Pulmonary artery endothelial cell (primary cell): ENCODE measurements at places on chromosomes 12 and 14. TPM values are rescaled to one million over a fixed set of nuclear protein-coding genes. Genes with fewer than 3 reads are reported as not detected.

DNA sequence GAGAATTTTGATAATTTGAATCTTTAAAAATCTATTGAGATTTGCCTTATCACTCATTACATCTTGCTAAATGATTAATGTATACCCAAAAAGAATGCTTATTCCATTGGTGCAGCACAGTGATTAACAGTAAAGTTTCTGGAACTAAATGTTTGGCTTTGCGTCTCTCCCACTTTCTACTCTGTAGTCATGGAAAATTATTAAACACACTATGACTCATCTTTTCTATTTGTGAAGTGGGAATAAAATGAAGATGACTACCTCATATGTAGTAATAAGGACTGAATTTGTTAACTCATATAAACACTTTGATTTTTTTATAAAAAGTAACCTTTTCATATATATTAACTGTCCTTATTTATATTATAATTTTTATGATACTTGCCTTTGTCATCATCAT, 118.1 kb downstream of the RERGL start:
- DNase-seq = no peak

- no peak for DNase-seq
These were observed 26.9 kb upstream of the LTBP2 start for GRCh38 chr14:74638966-74639365.

- no peak for DNase-seq
These were observed 40.5 kb upstream of the PLEKHG6 start for GRCh38 chr12:6269986-6270385.

DNA sequence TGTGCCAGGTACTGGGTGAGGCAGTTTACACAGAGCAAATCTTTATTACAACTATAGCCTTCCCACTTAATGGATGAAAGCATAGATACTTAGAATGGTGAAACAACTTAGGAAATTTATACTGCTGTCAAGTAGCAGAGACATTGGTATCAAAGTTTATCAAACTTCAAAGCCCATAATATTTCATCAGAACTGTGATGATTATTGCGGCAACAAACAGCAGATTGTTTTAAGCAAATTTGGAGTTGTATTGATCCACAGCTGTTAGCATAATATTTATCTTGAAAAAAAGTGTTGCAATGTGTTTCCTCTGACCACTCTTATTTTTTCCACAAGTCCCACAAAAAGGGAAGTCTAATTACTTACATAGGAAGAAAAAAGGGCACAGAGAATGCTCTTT, 2.0 kb upstream of the SLCO1B3 start:
- no peak for DNase-seq

- no peak for DNase-seq
These were observed 109.0 kb upstream of the ATP2B1 start for GRCh38 chr12:89817501-89818226.

DNA sequence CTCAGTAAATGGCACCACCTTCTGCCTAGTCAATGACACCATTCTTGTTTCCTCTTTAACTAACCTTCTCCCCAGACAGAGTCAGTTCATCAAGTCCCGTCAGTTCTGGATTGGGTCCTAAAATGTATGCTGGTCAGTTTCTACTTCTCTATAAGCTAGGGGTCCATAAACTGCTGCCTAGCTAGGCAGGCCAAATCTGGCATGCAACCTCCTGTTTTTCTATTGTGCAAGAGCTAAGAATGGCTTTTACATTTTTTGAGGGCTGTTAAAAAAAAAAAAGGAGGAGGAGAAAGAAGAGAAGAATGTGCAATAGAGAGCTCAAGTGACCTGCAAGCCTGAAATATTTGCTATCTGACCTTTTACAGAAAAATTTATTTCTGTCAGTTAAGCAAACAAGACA, 6.4 kb upstream of the TMED10 start:
- no peak for DNase-seq

- no peak for DNase-seq
These were observed 7.6 kb downstream of the ISM2 start for GRCh38 chr14:77491056-77491455.

The CSAD gene
- total RNA-seq = 4.1 and 4.2 TPM in 2 replicates

The LRP1-AS gene
- total RNA-seq = not detected in 2 replicates
